ENCODE measurements at places on chromosomes 1 and 21.
A peak's percentile ranks its signal among the peaks of the same experiment; 100 is the strongest.

DNA sequence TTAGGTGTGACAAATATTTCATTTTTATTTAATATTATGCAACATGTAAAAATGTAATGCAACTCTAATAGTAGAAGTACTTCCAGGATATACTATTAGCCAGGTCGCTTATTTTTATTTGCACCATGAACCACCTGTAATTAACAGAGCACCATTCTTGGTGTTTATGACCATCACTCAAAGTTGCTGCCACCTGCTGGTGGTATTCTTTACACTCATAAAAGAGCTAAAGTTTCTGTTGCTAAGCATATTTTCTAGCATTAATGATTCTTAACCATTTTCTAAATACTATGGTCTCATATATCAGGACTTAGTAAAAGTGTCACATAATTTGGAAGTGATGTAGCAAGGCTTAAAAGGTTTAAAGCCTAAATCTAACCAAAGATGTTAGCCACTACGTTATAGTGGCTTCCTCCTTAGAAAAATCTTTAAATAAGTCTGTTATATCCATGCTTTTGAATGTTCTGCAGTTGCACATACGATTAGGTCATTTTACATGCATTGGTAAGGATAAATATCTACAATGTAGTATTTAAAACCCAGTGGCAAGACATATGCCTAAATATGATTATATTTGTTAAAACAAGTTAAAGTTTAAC is 244.5 kb downstream of the NEGR1 start:
- peak; percentile 54 for DNase-seq

GRCh38 chr1:11070876-11071275 is 11.1 kb upstream of the SRM start:
- no peak for DNase-seq

DNA sequence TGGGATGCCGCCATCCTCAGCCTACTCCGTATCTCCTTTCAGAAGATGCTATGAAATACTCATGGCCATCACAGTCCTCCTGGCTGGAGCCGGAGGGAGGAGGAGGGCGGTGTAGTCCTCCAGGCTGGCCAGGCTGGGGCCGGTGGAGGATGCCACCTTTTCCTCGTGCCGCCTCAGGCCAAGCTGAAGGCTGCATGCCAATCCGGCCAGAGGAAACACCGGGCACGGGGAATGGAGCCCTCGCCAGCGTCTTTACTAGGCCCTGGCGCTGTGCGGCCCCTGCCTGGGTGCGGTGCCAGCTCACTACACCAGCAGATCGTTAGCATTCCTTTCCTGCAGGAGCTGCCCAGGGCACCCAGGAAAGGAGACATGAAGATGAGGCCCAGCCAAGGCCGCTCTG is 70.1 kb downstream of the CASZ1 start:
- no peak for DNase-seq

DNA sequence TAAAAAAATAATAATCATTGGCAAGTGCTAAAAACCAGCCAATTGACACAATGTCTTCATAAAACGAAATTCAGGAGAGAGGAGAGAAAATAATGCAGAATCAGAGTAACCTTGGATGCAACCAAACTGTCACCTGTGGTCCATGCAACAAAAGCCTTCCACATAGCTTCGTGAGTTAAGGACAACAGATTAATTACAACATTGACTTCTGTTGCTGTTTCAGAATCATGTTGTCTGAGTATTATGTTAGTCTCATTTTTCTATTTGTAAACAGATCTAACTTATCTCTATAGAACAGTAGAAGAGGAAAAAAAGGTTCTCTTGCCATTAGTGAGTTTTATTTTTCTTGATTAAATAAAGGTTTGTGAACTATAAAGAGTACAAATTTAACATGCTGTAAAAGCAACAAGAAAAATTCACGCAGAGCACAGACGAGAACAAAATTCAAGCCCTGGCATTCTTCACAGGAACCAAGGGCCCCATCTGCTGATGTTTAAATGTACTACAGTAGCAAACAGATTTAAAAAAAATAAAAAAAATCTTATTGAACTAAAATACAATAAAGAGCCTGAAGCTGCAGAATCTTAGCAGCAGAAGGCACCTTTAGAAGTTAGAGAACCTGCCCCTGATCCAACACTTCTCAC is 381.1 kb upstream of the PKN2 start:
- DNase-seq, result peak; percentile 68

GRCh38 chr1:167819849-167820683 is 93.9 kb downstream of the ADCY10 start:
- peak; percentile 53 for DNase-seq

DNA sequence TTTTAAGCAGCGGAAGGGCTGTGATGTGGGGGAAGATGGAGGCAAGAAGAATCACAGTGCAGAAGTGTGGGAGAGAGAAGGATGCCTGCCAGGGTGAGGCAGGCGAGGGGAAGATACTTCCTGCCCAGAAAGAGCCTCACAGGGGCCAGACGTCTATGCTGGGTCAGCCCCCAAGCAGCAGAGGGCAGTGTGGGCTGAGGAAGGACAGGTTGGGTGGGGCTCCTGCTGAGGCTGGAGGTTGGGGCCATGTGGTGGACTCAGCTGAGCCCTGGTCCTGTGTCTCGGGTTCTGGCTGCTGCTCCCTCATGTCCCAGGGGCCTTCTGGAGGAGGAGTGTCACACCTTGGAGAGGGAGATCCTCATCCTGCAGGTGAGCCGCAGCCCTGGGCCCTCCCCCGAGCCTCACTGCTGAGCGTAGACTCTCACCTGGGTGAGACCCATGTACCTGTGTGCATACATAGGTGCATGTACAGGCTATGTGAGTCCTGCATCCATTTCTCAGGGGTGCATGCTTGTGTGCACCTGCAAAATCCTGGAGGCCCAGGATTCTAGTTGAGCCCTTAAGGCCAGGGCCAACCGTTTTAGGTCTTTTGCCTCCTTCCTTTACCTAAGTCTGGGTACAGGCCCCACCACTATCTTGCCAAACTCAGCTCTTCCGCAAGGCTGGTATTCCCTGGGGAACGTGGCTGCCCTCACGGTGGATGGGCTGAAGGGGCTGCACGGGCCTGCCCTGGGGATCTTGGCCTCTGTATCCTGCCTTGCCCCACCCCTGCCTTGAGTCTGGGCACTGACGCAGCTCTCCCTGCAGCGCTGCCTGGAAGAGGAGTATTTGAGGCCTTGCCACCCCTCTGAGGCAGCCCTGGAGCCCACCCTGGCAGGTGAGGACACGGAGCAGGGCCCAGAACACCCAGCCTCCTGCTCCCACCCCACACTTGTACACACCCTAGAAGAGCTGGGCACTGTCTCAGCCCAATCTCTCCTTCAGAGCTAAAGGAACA is 3.7 kb downstream of the CCDC24 start:
- no peak for DNase-seq

DNA sequence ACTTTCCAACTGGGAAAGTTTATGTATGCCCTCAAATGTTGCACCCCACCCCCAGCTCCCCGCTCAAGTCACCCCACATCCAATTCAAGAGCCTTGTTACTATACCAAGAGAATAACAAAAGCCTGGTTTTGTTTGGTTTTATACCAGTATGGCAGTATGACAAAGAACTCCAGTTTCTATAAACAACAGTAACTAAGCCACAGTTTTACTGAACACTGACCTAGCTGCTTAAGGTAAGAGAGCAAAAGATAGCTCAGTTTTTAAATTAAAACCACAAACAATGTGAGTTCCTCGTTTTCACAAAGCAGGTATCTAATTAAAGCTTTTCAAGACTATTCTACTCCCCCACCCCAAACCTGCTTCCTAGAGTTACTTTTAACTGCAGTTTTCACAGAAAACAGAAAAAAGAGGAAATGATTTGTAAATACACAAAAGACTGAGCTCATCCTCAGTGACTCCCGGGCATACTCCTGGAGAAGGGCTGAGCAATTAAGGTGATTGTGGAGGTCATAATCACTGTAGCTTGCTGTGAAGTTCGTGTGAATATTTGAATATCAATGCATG is 59.3 kb upstream of the LHX8 start:
- no peak for DNase-seq

DNA sequence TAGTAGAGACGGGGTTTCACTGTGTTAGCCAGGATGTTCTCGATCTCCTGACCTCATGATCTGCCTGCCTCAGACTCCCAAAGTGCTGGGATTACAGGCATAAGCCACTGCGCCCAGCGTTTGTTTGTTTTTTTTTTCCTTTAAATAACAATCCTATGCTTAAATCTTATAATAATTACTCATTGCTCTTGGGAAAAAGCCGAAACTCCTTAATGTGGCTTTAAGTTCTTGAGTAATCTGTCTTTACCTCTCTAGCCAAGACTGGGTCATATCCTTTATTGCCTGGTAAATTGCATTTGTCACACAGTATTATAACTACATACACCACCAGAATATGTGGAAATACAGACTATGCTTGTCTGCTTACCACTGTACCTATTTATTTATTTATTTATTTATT is 97.1 kb downstream of the MACF1 start:
- no peak for DNase-seq

DNA sequence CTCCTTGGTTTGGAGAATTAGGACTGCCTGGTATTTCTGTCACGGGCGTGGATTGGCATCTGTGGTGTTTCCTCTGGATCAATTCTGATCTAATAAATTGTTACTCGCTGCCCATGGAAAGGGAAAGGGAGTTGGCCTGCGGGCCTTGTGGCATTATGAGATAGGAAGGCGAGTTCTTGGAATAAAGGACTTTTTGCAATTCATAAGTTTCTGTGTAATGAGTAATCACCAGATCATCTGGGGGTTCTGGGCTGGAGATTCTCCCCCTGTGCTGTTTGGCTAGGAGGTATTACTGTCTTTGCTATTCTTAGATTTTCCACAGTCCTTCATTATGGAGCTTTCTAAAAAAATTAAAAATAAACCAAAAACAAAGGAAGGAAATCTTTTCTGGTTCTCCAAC is 315.9 kb downstream of the CAMTA1 start:
- DNase-seq, result no peak

DNA sequence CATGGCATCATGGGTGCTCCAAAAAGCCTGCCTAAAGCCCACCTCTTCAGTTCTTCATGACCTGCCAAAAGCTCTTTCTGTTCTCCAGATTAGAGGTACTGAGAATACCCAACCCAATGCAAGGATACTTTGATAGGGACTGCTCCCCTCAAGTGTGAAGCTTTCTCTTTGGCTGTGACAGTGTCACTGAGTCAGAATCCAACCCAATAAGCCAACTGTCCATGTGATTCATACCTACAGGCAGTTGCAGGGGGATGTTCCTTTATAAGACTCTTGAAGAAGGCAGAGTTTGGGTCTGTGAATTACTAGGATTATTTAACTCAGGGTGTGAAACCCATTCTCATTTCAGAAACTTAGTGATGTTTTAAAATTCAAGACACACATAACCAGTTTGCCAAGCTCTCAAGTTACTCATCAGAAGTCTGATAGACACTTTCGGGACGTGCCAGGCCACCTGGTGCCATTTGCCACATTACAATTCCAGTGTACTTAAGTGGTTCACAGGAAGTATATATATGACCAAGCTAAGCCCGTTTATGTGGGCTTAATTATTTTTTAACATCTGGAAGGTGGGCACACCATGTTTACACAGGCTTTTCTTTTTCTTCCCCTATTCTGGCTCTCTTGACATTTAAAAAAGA is 265.8 kb downstream of the NFIA start:
- DNase-seq, result no peak

DNA sequence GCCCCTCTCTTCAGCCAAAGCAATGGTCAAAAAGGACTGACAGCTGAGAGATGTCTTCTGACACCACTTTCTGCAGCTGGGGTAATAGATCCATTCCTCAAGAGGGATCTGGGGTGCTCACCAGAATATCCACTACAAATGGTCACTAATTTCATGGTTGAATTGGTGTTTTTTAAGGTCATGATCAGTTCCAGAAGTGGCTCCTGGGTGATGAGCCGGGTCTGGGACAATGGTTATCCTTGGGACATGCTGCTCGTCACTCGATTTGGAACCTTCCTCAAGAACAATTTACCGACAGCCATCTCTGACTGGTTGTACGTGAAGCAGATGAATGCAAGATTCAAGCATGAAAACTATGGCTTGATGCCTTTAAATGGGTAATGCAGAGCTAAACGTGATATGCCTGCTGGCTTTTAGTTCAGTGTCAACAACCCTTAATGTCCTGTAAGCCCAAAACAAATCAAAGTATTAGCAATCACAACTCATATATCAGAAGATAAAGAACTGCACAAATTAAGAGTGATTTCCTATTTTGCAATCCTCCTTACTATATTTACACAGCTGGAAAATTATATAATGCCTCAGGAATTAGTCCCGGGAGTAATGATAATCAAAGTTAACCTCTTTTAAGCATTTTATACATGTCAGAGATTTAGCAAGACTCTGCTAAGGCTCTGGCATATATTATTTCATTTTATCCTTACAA is 20.1 kb downstream of the FMO3 start:
- DNase-seq, result peak; percentile 62

GRCh38 chr1:204336421-204337035 is 23.2 kb downstream of the PLEKHA6 start:
- DNase-seq, result no peak

GRCh38 chr1:178230881-178231409 is 137.0 kb downstream of the RASAL2 start:
- no peak for DNase-seq

- DNase-seq, result peak; percentile 41
These were observed 128.0 kb downstream of the NTPCR start for GRCh38 chr1:233078396-233078795.

- no peak for DNase-seq
These were observed 55.3 kb downstream of the SEC16B start for GRCh38 chr1:177914603-177915002.

DNA sequence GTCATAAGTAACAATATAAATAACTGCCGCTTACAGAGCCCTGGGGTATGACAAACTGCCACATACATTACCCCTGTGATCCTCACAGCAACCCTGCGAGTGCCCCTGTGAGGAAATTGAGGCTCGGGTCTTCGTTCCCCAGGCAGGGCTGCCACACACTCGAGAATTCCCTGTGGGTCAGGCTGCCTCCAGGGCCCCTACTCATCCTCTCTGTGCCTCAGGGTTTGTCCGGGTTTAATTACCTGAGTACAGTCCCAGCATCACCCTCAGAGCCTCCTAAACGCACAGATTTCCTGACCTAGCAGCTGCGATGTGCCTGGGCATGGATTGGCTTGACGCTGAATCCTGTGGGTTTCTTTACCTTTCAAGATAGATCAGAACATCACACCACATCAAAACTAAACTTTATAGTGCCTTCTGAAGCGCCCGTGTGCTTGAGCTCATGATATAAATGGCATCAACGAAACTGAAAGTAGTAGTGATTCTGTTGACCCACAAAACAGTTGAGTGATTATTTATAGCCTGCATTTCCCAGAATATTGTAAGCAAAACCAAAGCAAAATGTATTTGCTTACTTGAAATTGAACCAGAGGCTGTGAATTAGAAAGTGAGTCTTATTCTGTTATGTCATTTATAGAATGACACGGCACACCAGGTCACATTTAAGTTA is 14.0 kb downstream of the SLC37A1 start:
- DNase-seq, result no peak

GRCh38 chr1:24644100-24644384 is 940 bp downstream of the SRRM1 start:
- DNase-seq, result peak; percentile 12

DNA sequence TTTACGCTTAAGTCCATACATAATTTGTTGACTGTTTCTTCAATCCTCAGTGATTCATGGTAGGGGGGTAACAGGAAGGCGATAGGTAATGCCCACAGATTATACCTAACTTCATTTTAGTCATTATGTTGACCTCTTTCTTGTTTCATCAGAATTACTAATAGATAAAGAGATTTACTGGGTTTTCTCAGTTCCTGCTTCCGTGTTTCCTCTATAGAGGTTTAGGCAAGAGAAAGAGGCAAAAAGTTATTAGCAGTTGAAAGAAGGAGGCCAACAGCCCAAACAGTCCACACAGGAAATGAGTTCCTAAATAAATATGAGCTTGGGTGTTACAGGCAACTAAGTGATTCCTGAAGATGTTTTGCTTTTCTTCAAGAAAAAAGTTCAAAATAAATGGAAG is 17.9 kb upstream of the CLCA1 start:
- DNase-seq, result no peak

- DNase-seq, result no peak
These were observed 13.4 kb upstream of the ZNF281 start for GRCh38 chr1:200423235-200423634.

All from tongue (tissue), 3 donors.